NCI-H2029 (cell line): ENCODE measurements at places on chromosomes 6 and 20.

GRCh38 chr20:24460712-24461111 is 8.7 kb upstream of the SYNDIG1 start:
- no peak for DNase-seq

DNA sequence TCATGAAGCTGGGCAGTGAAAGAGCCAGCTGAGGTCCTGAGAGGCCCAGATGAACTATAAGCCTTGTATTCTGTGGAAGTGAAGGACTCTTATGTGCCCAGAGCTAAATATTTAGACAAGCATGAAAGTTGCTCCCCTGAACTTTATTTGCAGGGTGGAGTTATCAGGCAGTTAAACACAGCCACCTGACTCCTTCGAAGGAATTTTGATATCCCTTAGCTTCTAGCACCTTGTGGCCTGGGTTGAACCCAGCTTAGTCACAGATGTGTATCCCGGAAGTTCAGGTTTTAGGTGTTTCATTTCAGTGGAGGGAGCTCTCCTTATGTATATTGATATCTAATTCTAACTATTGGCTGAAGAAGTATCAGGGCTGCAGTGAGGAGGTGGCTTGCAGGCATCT is 20.4 kb downstream of the NR2E1 start:
- no peak for DNase-seq

DNA sequence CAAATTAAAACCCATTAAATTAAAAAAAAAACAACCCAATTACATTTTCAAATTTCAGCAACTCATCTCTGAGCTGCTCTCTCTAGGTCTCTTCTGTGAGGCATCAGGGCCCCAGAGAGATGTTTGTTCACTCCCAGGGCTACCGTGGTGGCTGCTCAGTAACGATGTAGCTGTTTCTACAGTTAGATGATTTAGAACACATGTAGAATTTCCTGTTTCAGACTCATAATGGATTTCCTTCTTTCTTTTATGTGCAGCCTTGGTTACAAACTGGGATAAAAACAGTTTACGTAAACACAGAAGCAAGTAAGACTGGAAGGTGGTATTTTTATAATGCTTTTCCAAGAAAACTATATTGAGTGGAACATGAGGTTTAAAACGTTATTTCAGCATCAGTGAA is 116.1 kb upstream of the CCN2 start:
- DNase-seq, result no peak

GRCh38 chr20:16709017-16709416 is 20.8 kb upstream of the SNRPB2 start:
- no peak for DNase-seq

GRCh38 chr6:108001696-108002231 is 43.8 kb upstream of the SEC63 start:
- no peak for DNase-seq

- no peak for DNase-seq
Measured at GRCh38 chr20:4989570-4989969, 11.7 kb downstream of the SLC23A2 start.

DNA sequence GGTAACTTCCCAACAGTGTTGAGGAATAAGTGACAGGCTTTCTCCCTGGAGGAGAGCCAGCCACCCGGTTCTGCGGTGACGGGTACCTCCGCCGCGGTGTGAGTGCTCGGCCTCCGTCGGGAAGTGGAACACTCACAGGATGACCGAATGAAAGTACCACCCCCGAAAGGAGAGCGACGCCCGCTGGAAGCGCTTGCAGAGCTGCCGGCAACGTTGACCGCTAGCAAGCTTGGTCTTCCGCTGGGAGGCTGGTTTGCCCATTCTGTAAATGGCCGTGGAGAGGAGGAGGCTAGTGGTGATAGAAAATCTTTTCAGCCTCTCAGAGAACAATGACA is 614 bp upstream of the TMEM242 start:
- no peak for DNase-seq
